ENCODE measurements at places on chromosomes 1 and 21. TPM values are rescaled to one million over a fixed set of nuclear protein-coding genes. Genes with fewer than 3 reads are reported as not detected.

The GPR3 gene
- total RNA-seq = 2.9 TPM

The ARHGAP29 gene
- 25.8 TPM for total RNA-seq

The PTPN22 gene
- 2.0 TPM for total RNA-seq

The TNNI3K gene
- total RNA-seq = 18.3 TPM

The PGLYRP3 gene
- total RNA-seq = not detected

The SPOCD1 gene
- total RNA-seq = not detected

The CACHD1 gene
- total RNA-seq = 8.5 TPM

The VHLL gene
- not detected for total RNA-seq

The KRTAP19-3 gene
- not detected for total RNA-seq

The CTH gene
- 1.6 TPM for total RNA-seq

The PDZK1IP1 gene
- total RNA-seq = 10.6 TPM

GRCh38 chr1:160981584-160982411 lies 27.2 kb upstream of the ITLN2 start:
- no peak for DNase-seq

GRCh38 chr1:154883919-154884868 lies 14.1 kb upstream of the KCNN3 start:
- DNase-seq = no peak

DNA sequence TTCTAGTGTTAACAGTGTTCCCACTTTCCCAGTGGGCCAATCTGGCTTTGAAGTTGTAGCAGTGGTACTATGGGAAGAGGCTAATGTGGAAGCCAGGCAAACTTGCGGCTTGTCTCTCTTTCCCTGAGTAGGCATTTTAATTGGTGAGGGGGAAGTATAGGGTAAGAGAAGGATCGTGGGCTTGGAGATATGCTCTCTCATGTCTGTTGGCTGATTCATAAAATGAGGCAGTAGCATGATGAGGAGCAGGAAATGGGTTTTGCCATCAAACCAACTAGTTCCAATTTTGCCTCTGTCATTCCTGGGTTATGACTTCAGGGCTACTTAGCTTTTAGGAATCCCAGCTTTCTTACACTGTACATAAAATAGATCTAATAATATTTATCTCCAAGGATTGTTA lies 12.1 kb downstream of the C8A start:
- no peak for DNase-seq

DNA sequence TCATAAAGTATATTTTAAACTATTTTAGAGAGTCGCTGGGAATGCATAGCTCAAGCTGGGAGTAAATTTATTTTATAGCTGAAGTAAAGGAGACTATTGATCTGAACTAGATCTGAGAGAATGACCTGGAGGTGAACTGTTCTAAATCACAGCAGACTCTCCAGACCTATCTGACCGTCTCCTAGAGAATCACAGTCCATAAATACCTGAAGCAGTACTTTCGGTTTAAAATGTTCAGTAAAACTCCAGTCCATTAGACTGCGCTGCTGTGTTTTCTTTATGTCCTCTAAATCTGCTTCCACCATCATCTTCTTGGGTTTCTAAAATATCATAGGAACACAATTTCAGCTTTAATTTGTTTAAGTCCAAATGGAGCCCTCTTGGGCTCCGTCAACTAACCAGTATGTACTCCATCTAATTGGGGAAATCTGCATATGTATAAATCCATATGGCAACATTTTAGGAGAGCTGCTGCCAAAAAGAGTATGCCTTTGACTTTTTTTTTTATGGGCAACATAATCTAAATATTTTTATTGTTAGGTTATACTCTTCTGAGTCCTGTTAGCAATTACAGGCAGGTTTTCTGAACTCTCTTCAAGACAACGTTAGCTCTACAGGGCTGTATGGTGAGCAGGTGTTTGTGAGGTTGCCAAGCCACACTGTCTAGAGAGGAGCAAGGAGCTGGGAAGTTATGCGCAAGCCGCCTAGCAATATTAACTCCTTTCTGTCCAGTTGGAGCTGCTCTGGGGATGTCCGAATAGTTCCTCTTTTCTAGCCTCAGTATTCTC lies 111.2 kb downstream of the SPAG17 start:
- DNase-seq = no peak

DNA sequence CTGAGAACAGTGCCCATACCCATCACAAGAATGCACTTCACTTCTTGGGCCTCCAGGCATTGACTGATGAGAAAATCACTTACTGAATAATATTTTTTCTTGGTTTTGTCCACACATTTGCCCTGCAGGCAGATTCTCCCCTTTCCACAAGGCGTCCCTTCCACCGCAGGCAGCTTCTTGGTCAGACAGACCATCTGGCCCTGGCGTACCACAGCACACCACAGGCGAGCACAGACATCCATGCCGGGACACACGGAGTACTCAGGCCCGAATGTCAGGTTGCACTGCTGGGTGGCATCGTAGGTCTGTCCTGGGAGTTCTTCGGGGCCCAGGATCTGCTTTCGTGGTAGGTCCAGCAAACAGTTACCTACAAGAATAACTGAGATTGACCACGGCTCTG lies 32.5 kb downstream of the ADAMTS5 start:
- DNase-seq = no peak

- DNase-seq = no peak
Measured at GRCh38 chr1:100499194-100499811, 38.6 kb upstream of the GPR88 start.

DNA sequence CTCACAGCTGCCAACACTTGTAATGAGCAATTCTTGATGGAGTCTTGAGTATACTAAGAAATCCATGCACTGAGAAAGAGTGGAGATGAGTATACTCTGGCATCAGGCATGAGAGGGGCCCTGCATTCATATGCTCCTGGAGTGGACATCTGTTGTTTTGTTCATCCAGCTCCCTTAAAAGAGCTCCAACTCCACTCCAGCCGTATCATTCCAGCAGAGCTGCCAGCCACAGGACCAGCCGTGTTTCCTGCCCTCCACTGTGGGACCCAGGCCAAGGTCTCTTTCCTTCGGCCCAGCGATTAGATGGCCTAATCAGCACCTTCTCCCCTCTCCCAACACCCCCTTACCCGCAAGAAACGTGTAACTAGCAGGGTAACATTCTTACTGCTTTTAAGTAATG lies 144.5 kb downstream of the OMA1 start:
- no peak for DNase-seq

DNA sequence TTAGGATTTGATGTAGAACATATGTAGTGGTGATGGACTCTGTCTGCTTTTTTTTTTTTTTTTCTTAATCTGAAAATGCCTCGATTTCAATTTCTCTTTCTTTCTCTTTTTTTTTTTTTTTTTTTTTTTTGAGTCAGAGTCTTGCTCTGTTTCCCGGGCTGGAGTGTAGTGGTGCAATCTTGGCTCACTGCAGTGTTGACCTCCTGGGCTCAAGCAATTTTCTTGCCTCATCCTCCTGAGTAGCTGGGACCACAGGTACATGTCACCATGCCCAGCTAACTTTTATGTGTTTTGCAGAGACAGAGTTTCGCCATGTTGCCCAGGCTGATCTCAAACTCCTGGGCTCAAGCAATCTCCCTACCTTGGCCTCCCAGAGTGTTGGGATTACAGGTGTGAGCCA lies 17.4 kb downstream of the MAST2 start:
- no peak for DNase-seq

DNA sequence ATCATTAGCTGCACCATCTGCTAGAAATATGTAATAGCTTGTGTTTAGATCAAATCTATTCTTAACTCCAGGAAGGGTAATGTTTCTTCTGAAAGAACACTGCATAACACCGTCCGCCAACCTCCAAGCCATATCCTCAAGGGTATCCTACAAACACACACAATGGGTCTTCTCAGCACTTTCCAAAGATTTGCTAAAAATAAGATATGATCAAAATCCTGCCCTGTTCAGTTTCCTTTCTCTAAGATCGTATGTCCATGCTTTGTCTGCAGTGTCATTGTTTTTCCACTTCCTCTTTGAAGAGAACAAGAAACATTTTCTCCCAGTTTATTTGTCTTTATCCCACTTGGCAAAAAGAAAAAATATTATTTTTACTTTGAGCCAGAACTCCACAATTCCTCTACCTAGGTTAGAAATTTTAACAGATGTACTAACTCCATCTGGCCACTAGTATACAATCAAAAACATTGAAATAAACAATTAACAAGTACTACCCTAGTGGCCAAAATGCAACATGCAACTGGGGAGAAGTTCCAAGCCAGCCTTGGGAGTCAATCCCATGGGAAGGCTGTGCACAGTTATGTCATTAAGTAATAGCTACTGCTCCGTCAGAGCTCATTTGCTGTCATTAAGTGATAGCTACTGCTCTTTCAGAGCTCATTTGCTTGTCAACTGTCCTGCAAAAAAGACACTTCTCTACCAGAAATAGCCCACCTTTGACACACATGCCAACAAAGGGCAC lies 37.8 kb downstream of the FRRS1 start:
- no peak for DNase-seq

- peak; percentile 88 for DNase-seq
Measured at GRCh38 chr1:229227298-229227919, 43.5 kb upstream of the RAB4A start.

GRCh38 chr1:209389258-209389657 lies 194.3 kb upstream of the CAMK1G start:
- DNase-seq = no peak

GRCh38 chr1:186440584-186440983 lies 20.3 kb downstream of the PDC start:
- DNase-seq = no peak

DNA sequence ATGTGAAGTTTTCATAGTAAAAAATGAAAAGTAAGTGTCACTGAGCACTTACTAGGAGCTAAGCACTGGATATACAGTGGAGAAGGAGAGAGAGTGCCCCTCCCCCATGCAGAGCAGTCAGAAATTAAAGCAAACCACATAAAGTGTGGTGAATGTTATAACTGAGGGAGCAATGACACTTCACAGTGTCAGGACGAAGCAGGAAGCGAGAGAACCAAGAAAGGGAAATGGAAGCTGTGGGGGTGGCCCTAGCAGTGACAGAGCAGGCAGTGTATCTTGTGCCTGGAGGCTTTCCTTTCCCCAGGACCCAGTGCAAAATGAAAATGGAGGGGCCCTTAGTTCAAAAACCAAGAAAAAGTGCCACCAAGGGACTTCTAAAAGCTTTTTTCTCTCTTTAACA lies 21.5 kb upstream of the RCAN3 start:
- DNase-seq = no peak

- DNase-seq = no peak
Measured at GRCh38 chr1:208868554-208868953, 624.4 kb upstream of the PLXNA2 start.

GRCh38 chr1:89999628-90000027 lies 4.7 kb downstream of the ZNF326 start:
- DNase-seq = no peak

DNA sequence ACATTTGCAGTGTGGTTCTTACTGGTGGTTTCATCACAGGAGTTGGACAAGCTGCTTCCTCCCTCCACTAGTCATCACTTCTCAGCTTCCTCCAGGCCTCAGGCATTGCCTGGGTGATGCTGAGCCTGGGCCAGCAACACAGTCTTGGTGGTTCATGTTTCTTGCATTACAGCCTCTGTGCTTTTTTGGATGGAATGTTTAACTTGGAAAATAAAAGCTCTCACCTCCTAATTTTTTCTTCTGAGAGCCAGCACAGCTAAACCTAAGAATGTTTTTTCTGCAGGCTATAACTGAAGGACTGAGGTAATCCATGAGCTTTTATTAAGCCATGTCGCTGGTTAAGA lies 66.1 kb upstream of the RHOU start:
- DNase-seq = peak; percentile 78

DNA sequence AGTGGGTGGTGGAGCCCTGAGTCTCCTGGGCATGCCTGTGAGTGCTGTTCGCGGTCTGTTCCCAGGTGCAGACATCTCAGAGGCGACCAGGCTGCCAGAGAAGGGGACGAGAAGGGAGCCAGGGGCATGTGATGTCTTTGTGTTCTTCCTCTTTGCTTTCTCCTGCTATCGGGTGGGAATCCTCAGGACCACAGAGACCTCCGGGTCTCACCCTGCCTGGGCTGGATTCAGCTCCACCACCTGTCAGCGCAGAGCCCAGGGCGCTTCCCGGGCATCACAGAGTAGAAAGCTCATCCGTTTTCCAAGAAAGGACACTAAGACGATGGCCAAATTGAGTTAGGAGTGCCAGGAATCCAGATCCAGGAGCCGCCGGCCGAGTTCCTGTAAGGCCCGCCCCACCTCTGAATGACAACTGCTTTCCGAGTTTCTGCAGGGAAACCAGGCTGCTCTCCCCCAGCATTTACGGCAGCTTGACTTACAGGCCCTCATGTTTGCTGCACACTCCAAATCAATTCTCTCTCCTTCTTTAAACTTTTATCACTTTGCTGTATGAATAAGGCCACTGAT lies 130.8 kb downstream of the CAMTA1 start:
- DNase-seq = no peak

DNA sequence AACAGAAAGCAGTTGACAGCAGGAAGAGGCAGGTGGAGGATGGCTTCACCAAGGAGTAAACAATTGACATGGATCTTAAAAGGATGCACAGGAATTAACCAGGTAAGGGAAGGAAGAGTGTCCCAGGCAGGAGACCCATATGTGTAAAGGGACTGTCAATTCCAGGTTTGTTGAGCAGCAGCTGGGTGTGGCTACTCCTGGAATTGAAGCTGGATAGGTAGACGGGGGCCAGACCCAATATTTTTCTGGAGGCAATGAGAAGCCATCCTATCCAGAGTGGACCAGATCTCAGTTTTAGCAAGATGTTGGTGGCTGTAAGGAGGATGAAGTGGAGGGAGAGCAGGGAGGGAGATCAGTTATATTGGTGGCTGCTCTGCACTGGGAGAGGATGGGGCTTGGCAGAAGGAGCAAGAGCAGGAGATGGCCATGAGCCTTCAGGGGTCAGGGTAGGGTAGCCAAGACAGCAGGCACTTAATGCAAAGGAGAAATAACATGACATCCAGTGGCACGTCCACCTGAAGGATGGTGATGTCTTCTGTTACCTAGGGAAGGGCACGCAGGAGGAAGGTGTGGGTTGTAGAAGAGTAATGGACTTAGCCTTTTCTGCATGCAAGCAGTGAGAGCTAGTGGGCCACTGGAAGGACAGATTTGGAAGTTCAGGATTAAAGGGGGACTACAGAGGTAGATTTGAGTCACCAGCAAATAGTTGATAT lies 146.7 kb upstream of the HMGB4 start:
- no peak for DNase-seq

DNA sequence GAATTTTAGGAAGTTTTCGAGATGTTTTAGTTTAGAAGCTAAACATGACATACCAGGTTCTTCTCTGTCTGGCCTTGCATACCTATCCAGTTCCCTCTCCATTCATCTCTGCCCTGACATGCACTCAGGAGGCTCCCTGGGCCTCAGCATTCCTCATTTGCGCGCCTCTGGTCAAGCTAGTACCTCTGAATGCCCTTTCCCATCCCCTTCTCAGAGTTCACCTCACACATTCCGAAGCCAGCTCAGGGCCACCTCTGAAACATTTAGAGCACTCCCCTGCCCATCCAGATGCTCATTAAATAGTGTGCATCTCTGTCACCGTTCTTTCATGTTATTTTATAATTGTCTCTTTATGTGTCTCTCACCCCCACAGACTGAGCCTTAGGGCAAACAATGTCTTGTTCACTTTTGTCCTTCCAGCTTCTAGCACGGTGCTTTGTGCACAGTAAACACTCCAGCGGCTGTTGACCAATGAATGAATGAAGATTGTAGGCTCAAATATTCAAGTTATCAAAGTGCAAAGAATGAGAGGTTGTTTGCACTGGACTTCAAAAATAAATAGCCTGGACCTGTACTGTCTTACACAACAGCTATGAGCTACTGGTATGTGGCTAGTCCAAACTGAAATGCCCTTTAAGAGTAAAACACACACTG lies 1.2 kb upstream of the DHCR24 start:
- no peak for DNase-seq

Measured in right atrium auricular region (tissue), 2 donors.